Sciatic nerve (tissue), 2 donors: ENCODE measurements at places on chromosomes 5 and 9. TPM values are rescaled to one million over a fixed set of nuclear protein-coding genes. Genes with fewer than 3 reads are reported as not detected.

SNX30 gene
- 10.7 TPM for total RNA-seq

FGF1 gene
- total RNA-seq: 316 TPM

IFNA2 gene
- not detected for total RNA-seq

SPINK6 gene
- not detected for total RNA-seq

ACSL6 gene
- total RNA-seq: 3.3 TPM

NKD2 gene
- total RNA-seq: 0.89 TPM
